ENCODE measurements at places on chromosomes 16 and 17.

DNA sequence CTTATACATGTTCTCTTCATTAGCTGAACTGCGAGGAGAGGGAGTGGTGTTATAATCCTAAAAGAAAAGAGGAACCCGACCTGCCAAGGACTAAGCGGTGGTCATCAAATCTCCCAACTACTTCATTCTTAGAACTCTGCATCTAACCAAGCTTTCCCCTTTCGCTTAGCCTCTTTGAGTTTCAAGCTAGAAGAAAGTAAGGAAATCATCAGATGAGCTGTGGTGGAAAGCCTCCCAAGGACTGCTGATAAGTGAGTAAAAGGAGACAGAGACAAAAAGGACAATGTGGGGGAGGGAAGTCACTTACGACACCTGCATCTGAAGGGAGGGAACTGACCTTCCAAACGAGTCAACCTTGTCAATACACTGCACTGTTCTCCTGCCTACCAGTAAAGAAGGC is 121.3 kb downstream of the TRIM37 start:
- no peak for DNase-seq

DNA sequence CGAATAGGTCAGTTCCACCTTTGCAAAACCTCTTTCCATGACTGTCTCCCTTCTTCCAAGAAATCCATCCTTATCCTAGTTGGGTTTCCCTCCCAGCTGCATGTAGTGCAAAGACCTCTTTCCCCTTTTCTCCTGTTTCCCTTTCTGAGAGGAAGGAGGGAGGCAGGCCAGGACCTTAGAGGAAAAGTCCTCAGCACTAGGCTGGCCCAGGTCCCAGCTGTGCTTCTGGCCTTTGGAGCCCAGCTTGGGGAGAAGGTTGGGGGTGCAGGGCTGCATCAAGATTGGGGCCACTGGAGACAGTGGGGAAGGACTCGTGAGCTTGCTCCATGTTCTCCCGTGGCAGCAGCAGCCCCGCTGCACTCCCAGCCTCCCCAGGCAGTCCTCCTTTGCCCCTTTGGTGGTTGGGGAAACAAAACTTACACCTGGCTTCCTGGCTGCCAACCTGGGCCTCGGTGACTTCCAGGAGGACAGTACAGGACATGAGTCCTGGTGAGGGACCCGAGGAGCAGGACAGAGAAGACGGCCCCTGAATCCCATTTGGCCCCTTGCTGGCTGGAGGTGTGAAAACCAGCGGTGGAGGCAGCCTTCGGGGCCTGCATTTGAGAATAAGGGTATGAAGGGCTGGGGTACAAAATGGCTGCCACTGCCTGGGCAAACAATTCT is 481 bp downstream of the HEXIM2 start:
- DNase-seq = no peak

GRCh38 chr16:78599271-78599670 is 499.8 kb downstream of the WWOX start:
- DNase-seq = no peak

DNA sequence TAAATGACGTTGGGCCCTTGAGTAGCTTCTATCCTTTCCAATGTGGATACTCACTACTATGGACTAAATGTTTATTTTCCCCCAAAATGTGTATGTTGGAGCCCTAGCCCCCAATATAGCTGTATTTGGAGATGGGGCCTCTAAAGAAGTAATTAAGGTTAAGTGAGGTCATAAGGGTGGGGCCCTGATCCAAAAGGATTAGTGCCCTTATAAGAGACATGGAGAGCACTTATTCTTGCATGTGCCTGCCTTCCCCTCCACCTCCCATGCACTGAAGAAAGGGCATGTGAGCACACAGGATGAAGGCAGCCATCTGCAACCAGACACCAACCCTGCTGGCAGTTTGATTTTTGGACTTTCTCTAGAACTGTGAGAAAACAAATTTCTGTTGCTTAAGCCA is 115.7 kb upstream of the MED13 start:
- DNase-seq = no peak

DNA sequence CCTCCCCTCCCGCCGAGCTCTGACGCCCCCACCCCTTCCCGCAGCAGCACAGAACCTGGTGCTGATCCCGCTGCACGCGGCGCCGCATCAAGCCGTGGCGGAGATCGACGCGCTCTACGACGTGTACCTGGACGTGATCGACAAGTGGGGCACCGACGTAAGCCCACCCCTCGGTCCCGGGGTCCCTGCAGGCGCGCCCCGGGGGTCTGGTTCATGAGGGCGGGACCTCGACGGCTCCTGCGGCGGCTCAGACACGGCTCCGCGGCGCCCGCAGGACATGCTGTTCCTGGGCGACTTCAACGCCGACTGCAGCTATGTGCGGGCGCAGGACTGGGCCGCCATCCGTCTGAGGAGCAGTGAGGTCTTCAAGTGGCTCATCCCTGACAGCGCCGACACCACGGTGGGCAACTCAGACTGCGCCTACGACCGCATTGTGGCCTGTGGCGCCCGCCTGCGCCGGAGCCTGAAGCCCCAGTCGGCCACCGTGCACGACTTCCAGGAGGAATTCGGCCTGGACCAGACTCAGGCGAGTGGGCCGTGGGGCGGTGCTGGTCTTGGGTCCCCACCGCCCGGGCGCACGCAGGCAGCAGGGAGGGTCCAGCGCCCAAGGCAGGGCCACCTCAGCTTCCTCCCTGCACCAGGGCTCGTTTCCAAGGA is 1.4 kb downstream of the DNASE1L2 start:
- DNase-seq = no peak

DNA sequence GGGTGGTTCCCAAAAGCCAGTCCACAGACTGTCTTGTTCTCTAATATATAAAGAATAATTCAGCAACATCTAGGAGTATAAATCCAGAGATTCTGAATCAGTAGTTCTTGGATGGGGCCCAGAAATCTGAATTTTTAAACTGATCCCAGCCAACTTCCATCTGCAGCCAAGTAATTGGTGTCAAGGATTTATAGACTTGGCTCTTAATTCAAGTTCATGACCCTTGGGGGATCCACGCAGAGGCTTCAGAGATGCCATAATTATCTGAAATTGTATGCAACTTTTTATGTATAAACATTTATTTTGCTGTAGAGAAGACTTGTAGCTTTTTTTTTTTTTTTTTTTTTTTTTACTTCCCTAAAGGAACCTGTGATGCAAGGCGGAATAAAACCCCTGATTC is 60.6 kb downstream of the HLF start:
- no peak for DNase-seq

- DNase-seq = no peak
These were observed at the start of gene PRSS36 for GRCh38 chr16:31149894-31150890. Gene PRSS36, minus strand, starts transcription at chr16:31150066. Its CDS starts 31 bp downstream, at chr16:31150035.

DNA sequence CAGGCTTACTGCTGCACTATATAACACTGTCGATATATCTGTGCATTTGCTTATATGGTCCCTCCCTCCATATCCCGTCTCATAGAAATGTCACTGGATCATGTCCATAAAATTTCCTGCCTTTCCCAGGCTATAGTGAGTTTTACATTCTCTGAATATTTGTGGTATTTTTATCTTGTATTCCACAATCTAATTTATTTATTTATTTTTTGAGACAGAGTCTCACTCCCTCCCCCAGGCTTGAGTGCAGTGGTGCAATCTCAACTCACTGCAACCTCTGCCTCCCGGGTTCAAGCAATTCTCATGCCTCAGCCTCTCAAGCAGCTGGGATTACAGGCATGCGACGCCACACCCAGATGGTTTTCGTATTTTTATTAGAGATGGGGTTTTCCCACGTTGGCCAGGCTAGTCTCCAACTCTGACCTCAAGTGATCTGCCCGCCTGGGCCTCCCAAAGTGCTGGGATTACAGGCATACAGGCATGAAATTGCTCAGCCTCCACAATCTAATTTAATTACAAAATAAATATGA is 12.9 kb downstream of the TRIM37 start:
- DNase-seq = peak; percentile 92

- DNase-seq = no peak
These were observed 43.5 kb downstream of the TEX2 start for GRCh38 chr17:64219571-64219970.

- peak; percentile 92 for DNase-seq
These were observed 284.0 kb downstream of the SEC14L1 start for GRCh38 chr17:77424585-77425344.

GRCh38 chr17:73998653-73999645 is 204.5 kb upstream of the RPL38 start:
- DNase-seq = no peak

DNA sequence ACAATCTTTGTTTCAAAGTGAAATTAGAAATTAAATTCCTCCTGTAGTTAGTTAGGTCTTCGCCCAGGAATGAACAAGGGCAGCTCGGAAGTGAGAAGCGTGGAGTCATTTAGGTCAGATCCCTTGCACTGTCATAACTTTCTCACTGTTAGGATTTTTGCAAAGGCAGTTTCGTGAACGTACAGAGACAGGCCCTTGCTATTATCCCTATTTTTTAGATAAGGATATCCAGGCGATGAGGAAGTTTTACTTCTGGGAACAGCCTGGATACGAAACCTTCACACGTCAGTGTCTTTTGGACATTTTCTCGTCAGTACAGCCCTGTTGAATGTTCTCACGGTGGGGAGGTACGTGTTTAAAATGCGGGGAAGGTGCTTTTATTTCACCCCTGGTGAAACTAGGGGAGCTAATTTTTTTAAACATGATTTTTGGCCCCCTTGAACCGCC is 318 bp upstream of the RBL2 start:
- no peak for DNase-seq

GRCh38 chr17:21539146-21539545 is 153.2 kb upstream of the KCNJ18 start:
- peak; percentile 4 for DNase-seq

DNA sequence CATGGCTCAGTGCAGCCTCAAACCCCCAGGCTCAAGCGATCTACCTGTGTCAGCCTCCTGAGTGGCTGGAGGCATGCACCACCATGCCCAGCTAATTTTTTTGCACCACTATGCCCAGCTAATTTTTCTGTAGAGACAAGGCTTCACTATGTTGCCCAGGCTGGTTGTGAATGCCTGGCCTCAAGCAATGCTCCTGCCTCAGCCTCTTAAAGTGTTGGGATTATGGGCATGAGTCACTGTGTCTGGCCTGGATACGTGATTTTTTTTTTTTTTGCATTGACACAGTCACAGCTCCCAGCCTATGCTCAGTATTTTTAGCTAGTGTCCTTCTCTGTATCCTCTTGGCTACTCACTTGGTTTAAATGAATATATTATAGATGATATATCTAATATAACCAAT is 377.0 kb upstream of the TNRC6C start:
- DNase-seq = peak; percentile 36

GRCh38 chr17:9105068-9105868 is 84.0 kb downstream of the NTN1 start:
- DNase-seq = no peak

GRCh38 chr16:68384288-68385161 is 63.8 kb downstream of the SMPD3 start:
- DNase-seq = no peak

GRCh38 chr17:39700148-39700987 is 504 bp downstream of the ERBB2 start:
- no peak for DNase-seq

- peak; percentile 92 for DNase-seq
These were observed at the start of gene TOB1 for GRCh38 chr17:50866261-50866949. Gene TOB1, minus strand, starts transcription at chr17:50866354. Its CDS starts 2,337 bp downstream, at chr17:50864017.

GRCh38 chr16:86587487-86587886 is 9.1 kb downstream of the FOXL1 start:
- DNase-seq = no peak

- no peak for DNase-seq
These were observed 50.6 kb downstream of the RBBP6 start for GRCh38 chr16:24589997-24590396.

GRCh38 chr17:69358688-69359596 is 32.0 kb upstream of the ABCA5 start:
- no peak for DNase-seq

- DNase-seq = no peak
These were observed 87.9 kb downstream of the C16orf78 start for GRCh38 chr16:49461517-49461951.

- no peak for DNase-seq
These were observed 75.8 kb downstream of the PITPNC1 start for GRCh38 chr17:67452681-67453554.

- no peak for DNase-seq
These were observed 86.8 kb downstream of the USP32 start for GRCh38 chr17:60305141-60305540.

GRCh38 chr17:81400996-81401722 is 5.9 kb downstream of the BAHCC1 start:
- no peak for DNase-seq

- no peak for DNase-seq
These were observed 2074.3 kb downstream of the TP53TG3F start for GRCh38 chr16:35533683-35534082.

DNA sequence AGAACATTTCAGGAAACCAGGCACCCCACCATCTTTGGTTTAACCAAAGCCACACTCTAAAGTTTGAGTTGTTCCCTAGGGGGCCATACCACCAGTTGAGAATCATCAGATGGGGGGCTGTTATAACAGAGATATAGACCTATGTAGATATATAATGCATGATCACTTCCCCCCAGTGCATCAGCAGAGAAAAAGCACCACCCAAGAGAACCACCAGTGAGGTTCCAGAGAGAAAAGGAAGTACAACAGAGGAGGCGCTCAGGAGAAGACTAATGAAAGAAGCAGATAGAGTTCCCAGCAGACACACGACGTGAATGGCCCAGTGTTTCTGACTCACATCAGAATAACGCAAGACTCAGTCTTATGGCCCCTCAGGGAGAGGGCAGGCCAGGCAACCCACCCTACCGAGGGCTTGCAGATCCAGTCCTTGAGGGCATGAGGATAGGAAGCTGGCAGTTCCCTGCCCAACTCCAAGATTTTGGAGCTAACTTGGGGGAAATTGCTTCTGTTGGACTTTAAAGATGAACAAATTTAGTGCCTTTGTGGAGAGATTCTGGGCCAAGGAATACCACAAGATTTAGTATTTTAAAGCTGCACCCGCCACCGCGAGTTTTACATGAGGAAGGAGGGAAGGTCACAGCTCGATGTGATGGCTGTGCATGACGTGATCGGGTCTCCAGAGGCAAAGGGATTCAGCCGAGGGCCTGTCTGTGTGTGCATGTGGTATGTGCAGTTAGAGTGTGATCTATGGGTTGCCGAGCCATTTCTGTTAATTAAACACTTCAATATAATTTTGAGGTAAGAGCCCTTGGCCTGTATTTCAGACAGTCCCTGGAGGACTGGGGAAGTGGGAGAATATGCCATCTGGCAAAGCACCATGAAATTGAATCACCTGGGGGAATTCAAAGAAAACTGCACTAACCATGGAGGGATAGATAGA is 53.1 kb downstream of the AIPL1 start:
- no peak for DNase-seq

DNA sequence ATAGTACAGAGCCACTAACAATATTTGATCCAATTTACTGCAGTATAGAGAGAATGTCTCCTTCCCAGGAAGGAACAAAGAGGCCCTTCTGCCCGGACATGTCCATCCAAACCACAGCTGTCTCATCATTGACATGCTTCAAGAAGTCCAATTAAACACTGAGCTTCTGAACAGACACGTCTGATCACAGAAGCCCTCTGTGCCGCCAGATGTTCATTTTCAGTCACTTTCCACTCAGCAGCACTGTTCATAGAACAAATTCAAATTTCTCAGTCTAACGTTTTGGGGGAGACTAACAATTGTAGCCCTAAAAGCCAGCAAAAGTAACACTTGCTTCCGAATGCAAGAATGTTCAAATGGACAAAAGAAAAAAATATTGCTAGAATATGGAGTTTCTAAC is 15.3 kb downstream of the ZC3H7A start:
- DNase-seq = peak; percentile 24

- DNase-seq = no peak
These were observed 18.9 kb downstream of the MSI2 start for GRCh38 chr17:57275071-57275764.

Data from astrocyte (in vitro differentiated cells and primary cell).